ENCODE measurements at places on chromosomes 2 and 18.

DNA sequence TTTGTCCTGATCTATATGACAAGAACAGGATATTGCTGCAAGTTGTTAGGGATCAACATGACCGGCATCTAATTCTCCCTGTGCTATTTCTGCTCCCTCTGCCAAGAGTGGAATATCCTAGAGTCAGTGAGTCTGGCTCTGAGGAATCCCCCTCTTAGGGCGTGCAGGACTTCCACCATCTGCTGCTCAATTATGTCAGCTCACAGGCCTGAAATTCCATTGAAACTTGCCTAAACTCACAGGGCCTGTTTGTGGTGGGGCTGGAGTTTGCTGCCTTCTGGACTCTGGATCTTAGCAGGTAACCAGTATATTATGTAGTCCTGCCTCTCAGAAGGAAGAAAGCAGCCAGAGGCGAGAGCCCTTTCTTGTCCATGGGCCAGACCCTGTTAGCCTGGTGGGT lies 323.0 kb downstream of the TSN start:
- DNase-seq = peak; percentile 10

DNA sequence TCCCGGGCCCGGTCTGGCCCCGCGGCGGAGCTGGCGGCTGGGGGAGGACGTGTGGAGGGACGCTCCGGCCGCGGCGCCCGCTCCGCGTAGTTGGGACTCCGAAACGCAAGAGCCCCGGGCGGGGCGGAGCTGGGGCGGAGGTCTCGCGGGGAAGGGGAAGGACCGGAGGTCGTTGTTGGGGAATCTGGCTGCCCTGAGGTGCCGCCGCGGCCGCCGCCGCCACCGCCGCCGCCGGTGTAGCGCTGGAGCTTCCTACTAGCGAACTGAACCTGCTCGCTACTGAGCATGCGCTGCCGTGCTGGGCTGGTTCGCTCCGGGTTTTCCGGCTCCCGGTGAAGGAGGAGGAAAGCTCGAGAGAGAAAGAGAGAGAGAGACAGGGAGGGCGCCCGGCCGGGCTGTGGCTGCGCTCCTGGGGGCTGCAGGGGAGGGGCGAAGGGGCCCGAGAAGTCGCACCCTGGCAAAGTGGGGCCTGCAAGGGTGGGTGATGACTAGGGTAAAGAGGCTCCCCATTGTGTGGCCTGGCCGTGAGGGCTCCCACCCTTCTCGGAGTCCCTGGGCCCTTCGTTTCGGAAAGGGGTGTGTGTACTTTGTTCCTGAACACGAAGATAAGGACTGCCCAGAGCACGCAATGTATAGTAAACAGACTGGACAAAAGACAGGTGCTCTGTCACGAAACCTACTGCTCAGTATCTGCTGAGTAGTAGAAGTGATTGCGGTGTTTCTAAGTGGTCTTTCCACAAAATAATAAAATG lies at the start of gene SOS1:
Gene SOS1 (minus strand): TSS at position 281 of the 752 bp plus-strand sequence. CDS start 629 bp downstream, outside the sequence.
- peak; percentile 96 for DNase-seq

- no peak for DNase-seq
Observed at GRCh38 chr2:160427629-160428404, 65.8 kb downstream of the RBMS1 start.

DNA sequence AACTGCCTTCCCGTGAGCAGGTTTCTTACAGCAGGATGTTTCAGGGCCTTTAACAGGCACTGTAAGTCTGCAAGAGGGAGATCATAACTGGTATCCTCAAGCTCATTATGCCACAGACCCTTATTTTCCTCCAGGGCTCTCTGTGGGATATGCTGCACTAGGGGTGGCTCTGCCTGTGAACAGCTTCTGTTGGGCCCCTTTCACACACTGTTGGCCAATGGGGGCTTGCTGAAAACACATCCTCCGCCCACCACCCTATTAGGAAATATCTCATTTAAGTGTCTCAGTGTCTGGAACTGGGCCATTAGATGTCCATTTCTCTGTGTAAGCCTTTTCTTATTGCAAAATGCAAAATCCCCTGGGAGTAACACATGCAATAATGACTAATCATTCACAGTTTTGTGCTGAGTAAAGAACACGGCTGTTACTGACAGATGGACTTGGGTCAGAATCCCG lies 414.3 kb upstream of the HS6ST1 start:
- no peak for DNase-seq

DNA sequence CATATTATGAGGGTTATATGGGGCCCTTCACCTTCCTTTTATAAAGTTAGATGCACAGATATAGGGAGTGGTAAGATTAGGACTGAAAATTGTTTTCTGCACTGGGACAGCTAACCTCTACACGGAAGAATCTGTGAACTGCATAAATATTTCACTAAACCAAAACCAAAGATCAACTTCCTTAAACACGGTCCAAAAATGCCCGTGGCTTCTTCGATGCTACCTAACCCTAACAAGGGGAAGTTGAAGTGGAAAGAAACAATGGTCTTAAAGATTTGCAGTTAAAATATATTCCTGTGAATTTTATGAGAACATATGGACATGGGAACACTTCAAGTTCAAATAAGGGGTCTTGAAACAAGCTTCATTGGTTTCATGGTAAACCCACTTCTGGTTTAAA lies 33.3 kb upstream of the PAX3 start:
- DNase-seq = no peak

- DNase-seq = no peak
Observed at GRCh38 chr2:174634130-174635014, 36.8 kb upstream of the WIPF1 start.

- DNase-seq = no peak
Observed at GRCh38 chr18:23283916-23284430, 148.7 kb downstream of the CABLES1 start.

DNA sequence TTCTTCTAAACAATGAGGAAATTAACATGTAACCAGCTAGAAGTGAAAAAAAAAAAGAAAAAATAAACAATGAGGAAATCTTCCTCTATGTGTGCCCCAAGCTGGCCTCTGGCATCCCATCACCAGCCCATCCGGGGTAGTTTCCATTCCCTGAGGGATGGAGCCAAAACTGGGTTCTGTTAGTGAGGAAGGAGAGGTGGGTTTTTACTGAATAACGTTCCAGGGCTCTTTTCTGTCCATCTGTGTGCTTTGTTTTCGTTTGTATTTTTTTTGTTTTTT lies 9.7 kb downstream of the EFHD1 start:
- no peak for DNase-seq

DNA sequence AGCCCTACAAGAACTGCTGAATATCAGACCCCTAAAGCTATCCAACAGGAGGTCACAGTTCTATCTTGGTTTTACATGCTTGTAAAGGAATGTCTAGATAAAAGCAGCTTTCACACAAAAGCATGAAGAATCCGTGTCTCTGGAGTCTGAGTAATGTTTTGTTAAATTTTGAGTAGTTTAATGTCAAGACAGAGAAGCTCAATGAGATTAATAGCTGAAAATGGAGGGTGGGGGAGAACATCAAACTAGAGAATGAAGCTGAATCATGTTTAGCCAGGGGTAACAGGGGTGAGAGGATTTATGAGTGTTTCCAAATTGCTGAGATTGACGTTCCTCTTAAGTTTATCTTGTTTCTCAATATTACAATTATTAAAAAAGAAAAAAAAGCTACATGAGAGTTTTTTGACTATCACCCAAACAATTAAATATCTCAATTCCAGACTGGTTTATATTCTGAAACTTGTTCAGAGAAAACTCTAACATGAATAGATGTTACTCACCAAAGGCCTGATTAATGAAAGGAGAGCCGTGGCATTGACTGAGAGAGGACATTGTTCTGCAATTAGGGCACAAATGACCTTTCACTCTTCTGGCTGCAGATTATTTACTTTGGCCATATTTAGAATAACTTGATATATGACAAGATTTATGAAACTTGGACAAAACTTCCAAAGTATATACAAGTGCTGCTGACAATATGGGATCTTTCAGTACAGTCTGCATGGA lies 266.4 kb upstream of the ETAA1 start:
- DNase-seq = no peak

GRCh38 chr2:79660557-79660956 lies 147.7 kb downstream of the CTNNA2 start:
- DNase-seq = peak; percentile 15

GRCh38 chr2:41207578-41207977 lies 755.7 kb upstream of the SLC8A1 start:
- no peak for DNase-seq

GRCh38 chr2:171531836-171532450 lies 9.7 kb downstream of the CYBRD1 start:
- DNase-seq = no peak

DNA sequence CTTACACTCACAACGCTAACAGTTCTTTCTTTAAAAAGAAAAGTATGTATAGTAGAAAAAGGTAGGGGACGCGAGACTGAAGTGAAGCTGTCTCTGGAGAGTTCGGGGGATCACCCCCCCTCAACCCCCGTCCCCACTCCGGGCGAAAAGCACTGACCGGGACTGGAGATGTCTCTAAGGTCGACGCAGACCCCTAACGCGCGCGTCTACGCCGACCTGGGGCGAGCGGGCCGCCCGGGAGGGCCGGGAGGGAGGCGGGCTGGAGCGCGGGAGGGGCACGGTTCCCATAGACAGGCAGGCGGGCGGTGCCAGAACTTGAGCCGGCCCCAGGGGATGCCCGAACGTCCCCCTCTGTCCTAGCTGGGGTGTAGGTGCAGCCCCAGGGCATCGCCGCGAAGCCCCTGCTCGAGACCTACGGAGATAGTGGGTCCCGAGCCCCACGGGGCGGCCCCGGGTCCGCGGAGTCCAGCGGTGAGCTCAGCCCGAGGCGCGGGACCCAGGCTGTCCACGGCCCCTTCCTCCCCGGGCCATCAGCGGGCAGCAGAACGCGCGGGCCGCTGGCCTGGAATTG lies 82.2 kb downstream of the CHRNA1 start:
- peak; percentile 57 for DNase-seq

GRCh38 chr2:230541934-230542380 lies 126.0 kb downstream of the SP100 start:
- DNase-seq = no peak

- DNase-seq = no peak
Observed at GRCh38 chr2:162545254-162545653, 201.3 kb downstream of the GCA start.

DNA sequence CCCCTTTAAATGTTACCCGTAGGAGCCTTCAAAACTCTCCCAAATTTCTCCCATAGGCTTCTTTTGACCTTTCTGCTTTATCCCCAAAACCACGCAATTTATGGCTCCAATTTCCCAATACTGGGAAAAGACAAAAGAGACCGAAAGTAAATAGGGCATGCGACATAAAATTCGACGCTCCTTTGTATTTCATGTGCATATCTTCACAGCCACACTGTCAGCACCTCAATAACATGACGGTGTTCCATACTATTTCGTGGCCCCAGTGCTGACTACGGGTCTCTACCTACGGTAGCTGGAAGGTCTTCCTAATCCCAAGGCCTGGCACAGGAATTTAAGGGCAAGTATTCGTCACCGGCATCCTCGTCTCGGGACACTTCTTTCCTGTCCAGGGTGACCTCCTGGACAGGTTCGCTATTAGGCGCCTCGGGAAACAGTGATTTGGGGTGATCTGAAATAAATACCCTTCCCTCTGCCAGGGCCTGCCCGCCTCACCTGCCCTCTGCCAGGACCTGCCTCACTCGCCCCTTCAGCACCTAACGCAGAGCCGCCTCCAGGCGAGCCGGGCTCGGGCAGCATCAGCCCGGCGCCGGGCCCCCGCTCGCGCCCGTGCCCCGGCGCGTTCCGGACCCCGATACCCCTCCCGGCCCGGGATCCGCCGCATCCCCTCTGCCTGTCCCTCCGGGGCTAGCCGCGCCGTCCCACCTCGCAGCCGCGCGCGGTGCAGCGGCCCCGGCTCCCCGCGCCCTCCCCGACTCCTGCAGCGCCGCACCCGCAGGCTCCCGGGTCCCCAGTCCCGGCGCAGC lies 680 bp downstream of the DTNB start:
- peak; percentile 24 for DNase-seq

- DNase-seq = no peak
Observed at GRCh38 chr2:18626958-18627650, 37.7 kb upstream of the NT5C1B start.

GRCh38 chr2:82650038-82650437 lies 1809.0 kb downstream of the SUCLG1 start:
- no peak for DNase-seq

DNA sequence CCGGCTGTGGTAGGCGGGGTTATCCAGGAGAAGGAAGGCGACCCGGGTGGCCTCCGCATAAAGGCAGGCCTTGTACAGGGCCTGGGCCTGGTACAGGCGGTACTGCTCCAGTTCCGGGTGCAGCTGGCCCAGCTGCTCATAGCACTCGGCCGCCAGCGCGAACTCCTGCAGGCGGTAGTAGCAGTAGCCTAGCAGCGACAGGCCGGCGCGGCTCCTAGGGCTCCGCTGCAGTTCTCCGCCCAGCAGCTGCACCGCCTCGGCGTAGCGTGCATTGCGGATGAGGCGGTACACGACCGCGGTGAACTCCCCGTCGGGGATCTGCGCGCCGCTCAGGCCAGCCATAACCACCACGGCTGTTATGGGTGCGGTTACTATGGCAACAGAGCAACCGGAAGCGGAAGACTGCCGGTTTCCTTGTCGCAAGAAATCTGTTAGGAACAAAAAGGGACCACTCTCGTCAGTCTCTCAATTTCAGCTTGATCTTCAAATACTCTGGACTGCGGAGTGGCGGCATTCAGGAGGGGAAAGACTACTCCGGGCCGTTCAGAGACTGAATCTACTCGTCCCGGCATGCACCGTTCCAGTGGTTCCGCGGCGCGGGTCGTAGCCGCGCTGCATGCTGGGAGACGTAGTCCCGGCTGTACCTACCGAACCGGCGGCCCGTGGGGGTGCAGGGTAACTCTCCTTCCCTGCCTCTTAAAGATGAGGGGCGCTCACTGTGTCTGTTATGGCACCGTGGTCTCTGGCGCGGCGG lies 160.0 kb downstream of the AGPS start:
- peak; percentile 91 for DNase-seq

- no peak for DNase-seq
Observed at GRCh38 chr18:58005011-58005410, 39.0 kb upstream of the NEDD4L start.

DNA sequence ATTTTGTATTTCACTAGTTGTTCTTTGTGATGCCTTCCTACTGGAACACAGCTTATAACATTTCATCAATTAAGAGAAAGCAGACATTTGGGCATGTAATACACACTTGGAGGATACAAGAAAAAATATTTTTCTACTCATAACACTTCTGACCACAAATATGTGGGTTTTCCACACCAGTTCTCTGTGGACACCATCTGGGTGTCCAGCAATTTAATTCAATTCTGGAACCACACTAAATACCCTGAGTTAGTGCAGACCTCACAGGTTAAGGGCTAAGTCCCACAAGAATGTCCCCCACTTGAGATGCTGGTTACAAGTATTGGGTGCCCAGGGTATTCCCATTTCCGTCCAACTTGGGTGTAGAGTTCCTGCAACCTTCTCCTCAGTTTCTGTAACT lies 91.1 kb upstream of the SKOR2 start:
- no peak for DNase-seq
